NCI-H446 treated with DMSO at 0.1 percent for 48 hours (cell line): ENCODE measurements at places on chromosomes 2 and 18.

DNA sequence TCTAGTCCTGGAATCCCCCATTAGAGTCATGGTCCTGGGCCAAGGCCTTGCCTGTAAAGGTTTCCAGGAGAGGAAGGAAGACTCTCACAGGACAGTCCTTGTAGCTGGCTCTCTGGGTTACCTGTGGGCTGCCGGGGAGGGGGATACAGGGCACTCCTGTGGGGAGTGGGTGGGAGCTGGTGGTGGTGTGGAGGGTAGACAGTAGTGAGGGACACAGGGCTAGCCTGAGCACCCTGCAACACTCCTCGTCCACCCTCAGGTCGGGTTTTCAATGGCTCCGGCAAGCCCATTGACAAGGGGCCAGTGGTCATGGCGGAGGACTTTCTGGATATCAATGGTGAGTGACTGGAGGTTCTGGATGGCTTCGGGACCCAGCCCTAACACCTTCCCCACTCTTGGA lies 19.7 kb upstream of the ANKRD53 start:
- no peak for DNase-seq

DNA sequence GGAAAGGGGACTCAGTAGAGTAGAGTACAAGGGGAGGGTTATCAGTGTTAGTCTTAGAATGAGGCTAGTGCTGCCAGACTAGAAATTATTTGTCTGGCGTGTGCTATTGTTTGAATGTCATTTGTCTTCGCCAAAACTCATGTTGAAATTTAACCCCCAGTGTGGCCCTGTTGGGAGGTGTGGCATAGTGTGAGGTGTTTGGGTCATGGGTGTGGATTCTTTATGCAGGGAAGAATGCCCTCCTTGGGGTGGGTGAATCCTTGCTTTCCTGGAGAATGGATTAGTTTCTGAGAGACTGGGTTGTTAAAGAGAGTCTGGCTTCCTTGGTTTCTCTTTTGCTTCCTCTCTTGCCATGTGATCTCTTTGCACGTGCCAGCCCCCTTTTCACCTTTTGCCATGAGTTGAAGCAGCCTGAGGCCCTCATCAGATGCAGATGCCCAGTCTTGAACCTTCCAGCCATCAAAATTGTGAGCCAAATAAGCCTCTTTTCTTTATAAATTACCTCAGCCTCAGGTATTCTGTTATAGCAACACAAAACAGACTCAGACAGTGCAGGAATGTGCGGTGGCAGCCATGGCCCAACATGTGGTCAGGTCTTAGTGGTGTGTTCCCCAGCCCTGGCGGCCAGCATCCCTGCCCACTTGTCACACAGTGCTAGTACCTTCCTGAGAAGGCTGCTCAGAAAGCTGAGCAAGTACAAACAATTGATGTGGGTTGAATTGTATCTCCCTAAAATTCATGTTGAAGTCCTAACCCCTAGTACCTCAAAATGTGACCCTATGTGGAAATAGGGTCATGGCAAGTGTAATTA lies 48.4 kb upstream of the NAB1 start:
- no peak for DNase-seq

GRCh38 chr2:38580115-38580636 lies 22.6 kb downstream of the HNRNPLL start:
- no peak for DNase-seq

DNA sequence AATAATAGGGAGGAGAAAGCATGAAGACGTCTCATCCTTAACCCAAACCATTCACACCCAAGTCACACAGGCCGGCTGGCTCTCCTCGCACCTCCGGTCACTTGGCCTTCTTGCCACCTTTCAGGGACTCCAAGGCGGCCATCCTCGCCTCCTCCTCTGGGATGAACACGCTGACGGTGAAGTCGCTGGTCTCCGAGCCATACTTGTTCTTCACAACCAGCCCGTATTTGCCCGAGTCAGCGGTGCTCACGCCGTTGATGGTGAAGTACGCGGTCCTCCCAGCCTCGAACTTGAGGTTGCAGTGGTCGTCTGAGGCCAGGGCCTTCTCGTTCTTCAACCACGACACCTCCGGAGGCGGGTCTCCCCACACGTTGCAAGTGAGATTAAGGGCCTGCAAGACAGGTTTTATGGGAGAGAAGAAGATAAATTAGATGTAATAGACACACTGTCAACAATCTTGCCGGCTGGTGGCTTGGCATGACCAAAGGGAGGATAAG lies 54.3 kb upstream of the LPIN2 start:
- no peak for DNase-seq

- no peak for DNase-seq
Measured at GRCh38 chr2:142868229-142868762, 9.2 kb upstream of the KYNU start.

- DNase-seq, result no peak
Measured at GRCh38 chr2:172461591-172462372, 34.4 kb downstream of the ITGA6 start.

DNA sequence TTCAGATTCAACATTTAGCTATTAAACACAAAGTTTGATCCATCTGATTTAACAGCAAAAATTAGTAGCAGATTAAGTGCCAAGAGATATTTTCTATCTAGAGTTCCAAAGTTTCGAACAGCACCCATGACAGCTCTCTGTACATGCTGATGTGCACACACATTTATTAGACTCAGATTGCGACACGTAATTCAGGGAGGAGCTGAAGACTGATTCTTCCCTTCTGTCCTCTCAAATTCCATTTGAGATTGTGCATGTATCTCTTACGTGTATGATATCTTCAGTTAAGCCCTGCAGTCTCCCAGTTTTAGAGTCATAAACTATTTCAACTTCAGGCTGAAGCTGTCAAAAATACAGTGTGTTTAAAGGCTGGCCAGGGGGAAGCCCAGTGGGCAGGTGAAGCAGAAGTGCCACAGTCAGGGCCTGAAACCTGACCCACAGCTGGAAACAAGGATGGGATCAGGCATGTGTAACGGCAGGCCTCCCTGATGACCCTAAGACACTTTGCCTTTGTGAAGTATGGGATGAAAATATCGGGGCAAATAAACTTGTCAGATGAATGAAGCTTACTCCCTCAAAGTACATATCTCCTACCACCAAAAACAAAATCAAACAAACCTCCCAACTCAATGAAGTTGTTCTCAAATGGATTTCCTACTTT lies 30.6 kb downstream of the CYB5A start:
- DNase-seq, result no peak

- DNase-seq, result no peak
Measured at GRCh38 chr2:161207941-161208340, 47.7 kb downstream of the TANK start.

DNA sequence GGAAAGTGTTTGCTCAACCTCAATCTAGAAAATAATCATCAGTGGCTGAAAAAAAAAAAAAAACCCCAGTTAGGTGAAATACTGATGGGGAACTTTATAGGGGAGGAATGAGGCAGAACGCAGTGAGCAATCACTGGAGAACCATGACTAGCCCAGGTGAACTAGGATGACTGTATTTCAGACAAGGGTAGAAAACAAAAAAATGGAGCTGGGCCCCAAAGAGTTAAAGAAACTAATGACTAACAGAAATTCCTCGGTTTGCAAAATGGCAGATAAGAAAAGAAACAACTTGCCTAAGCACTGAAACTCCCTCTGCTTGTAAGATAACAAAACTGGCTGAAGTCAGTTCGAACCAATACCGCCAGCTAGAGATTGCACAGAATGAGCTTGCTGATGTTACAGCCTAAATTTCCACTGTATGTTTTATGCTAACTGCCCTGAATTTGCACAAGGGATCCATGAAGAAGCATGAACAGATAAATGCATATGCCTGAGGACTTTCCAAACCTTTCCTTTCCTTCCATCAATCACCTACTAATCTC lies 245.9 kb downstream of the METTL4 start:
- no peak for DNase-seq

DNA sequence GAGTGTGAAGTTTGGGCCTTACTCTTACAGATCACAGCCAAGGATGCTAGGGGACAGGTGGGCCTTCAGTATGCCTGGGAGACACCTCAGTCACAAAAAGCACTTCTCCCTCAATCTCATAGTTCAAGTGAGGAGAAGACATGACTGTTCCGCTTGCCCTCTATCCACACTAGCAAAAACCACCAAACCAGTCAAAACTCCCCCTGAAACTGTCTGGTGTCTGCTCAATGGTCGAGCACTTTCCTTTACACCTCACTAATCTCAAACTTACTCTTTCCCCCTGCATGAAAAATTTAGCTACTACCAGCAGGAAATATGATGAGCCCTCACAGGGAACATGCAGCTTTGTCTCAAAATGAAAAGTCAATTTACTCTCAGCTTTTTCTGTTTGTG lies 232.2 kb downstream of the TRIB2 start:
- DNase-seq, result no peak

DNA sequence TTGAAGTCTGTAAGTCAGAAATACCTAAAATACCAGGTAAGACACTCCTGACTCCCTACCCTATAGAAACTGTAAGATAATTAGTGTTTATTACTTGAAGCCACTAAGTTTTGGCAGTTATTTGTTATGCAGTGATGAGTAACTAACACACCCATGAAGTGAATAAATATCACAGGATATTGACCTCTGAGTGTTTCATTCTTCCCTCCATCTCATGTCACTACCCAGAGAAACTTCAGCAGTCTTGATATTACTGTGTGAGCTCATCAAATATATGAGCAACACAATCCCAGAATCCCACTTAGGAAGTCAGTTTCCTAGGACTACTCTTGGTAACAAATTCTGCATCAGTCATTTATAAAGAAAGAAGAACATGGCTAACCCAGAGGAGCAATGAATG lies 529.7 kb downstream of the FBXO15 start:
- DNase-seq, result no peak

DNA sequence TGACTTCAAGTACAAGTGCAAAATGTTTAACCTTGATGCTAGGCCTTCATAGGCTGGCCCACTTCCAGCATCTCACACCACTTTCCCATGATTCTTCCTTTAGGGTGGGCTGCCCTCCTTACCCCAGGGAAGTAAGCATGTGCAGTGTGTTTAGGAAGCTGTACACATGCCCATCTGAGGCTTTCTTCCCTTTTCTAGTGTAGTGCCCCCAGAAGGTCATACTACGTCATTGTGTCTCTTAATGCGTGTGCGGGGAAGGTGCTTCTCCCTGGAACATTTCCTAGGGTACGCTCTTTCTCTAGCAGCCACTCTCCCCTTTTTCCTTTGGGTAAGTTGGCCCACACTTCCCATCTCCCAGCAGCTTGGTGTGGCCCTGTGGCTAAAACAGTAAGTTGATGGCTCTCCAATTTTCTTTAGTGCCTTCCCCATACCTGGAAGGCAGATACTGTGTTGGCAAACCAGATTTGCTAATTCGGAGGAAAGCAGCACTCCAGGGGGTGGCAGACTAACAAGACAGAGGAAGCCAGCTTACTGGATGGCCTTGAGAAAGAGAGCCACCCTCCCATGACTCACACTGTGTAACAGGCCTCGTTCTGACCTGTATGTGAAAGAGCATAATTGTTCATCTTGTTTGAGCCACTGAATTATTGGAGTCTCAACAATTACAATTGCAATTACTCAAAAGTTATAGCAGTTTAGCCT lies 1.1 kb upstream of the SULT6B1 start:
- DNase-seq, result no peak

DNA sequence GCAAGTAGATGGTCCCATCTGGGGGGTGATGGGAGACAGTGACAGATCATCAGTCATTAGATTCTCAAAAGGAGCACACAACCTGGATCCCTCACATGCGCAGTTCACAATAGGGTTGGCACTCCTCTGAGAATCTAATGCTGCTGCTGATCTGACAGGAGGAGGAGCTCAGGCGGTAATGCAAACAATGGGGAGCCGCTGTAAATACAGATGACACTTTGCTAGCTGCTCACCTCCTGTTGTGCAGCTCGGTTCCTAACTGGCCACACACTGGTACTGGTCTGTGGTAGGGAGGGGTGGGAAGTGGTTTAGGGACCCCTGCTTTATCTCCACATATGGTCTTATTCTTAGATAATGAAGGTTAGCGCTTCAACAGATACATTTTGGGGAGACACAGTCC lies 506.6 kb downstream of the PLCL1 start:
- no peak for DNase-seq

DNA sequence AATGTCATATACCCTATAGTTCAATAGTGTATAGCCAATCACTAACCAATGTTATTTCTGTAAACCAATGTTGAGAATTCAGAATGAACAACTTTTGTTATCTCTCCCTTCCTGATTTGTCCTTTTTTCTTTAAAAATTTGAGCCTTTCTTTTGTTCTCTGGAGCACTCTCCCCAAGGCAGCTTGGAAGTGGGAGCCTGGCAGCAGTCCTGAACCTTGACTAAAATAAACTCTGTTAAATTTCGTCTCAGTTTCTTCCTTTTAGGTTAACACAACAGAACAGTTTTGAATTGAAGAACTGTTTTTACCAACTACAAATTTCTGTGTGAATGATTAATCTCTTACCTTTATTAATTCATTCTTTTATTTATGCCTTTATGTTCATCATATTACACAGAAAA lies 35.9 kb downstream of the CD302 start:
- DNase-seq, result no peak

- no peak for DNase-seq
Measured at GRCh38 chr2:31088504-31089195, 49.6 kb downstream of the GALNT14 start.

DNA sequence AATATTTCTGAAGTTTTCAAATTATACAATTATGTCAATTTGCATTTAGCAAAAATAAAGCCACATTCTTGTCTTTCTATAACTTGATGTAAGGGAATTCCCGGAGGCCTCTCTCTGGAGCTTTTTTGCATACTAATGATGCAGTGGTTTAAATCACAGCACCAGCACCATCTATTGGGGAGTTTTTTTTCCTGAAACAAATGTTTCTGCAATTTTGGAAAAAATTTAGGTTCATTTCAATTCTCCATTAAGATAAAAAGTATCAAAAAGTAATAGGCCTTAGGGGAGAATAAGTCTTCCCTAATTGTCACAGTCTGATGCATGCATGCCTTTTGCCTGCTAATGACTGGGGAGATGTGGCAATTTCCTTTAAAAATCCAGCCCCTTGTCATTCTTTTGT lies 13.5 kb downstream of the CBLN2 start:
- DNase-seq, result no peak

DNA sequence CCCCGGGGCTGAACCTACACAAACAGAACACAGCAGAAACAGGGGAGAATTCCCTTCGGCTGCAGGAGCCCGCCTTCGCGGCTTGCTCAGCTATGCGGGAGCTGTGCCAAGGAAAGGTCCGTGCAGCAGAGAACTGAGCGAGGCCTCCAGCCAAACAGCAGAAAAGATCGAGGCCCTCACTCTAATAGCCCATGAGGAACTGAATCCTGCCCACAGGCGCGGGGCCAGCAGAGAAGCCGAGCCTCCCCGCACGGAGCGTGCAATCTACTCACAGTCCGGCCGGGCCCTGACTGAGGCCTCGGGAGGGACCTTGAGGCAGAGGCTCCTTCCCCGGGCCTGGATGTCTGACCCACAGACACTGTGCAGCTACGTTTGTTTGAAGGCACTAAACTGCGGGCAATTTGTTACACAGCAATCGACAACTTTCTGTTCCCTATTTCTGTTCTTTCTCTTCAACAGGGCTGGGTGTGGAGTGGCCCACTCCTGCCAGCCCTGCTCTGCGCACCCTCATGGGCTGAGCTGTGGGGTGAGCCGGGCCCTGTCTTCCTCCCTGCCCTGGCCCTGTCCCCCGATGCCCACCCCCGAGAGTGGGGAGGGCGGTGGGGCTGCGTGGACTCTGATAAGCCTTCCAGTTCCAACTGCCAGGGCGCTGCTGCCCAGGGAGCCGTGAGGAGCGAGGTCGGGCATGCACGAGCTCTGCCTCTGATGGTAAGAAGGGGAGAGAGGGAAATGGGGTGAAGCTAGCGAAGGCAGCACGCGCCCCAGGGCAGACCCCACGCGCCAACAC lies 13.7 kb downstream of the HES6 start:
- no peak for DNase-seq
